ENCODE measurements at places on chromosomes 7 and 10.

- no peak for DNase-seq
These were observed 20.6 kb upstream of the ADAMTS14 start for GRCh38 chr10:70651661-70652060.

- no peak for DNase-seq
These were observed 11.7 kb upstream of the ZNF680 start for GRCh38 chr7:64574540-64575099.

GRCh38 chr7:150830937-150831336 is 21.4 kb upstream of the AOC1 start:
- no peak for DNase-seq

DNA sequence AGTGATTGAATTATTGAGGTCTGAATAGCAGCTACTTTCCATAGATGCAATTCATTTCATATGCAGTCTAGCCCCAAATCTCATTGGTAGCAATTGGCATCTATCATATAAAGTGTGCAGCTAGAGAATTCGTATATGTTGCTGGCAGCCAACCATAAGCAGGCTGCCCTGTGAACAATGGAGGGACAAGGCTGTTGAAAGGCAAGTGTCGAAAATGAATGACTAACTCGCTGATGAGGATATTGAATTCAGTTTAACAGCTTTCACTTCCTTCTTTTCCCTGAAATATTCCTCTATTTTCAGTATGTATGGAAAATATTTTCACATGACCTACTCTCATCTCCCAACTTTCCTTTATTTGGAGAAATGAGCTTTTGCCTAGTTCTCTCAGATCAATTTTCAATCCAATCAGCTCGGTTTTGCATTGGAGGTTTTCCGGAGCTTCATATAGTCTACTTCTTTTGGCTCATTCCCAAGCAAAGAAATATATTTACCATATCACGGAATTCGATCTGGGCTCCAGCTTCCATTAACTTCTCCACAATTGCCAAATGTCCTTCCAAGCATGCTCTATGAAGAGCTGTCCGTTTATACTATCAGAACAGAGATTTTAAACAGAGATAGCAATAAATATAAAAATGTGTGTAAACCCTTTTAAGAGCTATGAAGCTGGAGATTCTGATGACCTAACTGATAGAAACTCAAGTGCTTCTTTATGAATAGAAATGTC is 3.5 kb downstream of the ANKRD1 start:
- DNase-seq = no peak

DNA sequence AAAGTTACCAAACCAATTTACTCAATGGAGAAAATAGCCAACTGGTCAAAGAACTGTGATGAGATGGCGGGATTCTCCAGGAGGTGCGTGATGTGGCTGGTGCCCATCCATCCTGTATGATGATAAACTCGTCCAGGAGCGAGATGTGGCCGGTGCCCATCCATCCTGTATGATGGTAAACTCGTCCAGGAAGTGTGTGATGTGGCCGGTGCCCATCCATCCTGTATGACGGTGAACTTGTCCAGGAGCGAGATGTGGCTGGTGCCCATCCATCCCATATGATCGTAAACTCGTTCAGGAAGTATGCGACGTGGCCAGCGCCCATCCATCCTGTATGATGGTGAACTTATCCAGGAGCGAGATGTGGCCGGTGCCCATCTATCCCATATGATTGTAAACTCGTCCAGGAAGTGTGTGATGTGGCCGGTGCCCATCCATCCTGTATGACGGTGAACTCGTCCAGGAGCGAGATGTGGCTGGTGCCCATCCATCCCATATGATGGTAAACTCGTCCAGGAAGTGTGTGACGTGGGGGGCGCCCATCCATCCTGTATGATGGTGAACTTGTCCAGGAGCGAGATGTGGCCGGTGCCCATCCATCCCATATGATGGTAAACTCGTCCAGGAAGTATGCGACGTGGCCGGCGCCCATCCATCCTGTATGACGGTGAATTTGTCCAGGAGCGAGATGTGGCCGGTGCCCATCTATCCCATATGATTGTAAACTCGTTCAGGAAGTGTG is 496.2 kb downstream of the DNAJB6 start:
- DNase-seq = no peak

GRCh38 chr10:120810298-120810697 is 40.9 kb upstream of the WDR11 start:
- DNase-seq = no peak

All from activated naive CD4-positive, alpha-beta T cell treated with anti-CD3 and anti-CD28 coated beads, Interleukin-2, amount 50 U/mL, for 72 hours (primary cell).